ENCODE measurements at places on chromosomes 1 and 21. TPM values are rescaled to one million over a fixed set of nuclear protein-coding genes. Genes with fewer than 3 reads are reported as not detected.

DNA sequence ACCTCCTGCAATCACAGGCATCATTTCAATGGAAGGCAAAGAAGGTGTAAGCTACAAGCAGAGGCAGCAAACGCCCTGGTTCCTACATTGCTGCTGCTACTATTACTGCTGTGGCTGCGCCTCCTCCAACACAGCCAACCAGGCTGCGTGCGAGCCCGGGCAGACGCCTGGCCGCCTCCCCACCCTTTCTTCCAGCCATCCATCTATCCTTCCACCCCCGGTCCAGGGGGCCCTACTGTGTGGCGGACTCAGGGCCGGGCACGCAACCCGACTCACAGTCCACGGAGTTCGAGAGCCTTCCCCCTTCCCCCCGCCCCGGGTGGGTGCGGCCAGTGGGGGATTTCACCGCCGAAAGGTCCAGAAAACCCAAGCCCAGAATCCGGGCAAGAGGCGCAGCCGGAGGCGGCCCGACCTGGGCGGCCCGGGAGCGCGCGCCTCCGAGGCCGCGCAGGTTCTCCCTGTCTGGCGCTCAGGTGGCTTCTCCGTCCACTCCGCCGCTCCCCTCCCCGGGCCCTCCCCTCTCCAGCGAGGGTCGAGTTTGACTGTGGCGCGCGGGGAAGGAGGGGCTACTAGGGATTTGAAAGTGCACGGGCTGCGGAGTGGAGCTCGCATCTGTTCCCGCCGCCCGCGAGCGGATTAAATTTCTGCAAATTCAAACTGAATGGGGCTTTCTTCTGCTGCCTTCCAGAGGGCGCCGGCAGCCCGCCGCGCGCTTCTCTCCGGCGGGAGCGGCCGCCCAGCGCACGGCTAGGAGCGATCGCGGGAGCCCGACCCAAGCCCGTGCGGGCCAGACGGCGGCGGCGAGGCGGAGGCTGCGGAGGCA lies at the start of gene HUNK:
Gene HUNK (plus strand): TSS at position 569 of the 823 bp plus-strand sequence. CDS start 655 bp downstream, outside the sequence.
- no peak for DNase-seq

DNA sequence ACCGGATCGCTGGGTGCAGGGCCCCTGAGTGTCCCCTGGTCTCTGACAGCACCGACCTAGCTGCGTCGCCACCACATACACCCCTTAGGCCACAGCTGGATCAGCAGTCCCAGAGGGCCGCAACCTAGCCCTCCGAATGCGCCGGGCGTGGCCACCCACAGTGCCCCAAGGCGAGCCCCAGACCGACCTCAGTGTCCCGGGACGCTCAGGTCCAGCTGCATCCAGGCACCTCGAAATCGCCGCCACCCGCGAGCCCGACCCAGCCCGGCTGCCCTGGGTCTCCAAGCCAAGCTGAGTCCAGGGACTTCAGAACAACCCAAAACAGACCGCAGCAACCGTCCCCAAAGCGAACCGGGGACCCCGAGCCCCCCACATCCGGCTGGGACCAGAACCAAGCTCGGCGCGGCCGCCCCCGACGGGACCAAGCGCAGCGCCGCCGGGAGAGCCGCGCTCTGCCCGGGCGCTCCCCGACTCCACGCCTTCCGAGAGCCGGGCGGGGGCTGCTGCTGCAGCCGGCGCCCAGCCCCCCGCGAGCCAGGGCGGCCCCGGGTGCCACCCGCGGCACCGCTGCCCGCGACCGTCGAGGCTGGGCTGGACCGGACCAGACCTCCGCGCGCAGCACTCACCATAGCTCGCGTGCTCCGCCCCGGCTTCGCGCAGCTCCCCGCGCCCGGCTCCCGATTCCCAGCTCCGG lies 54.6 kb upstream of the ECE1 start:
- DNase-seq, result no peak

GRCh38 chr21:43367296-43367695 lies 59.6 kb downstream of the SIK1 start:
- DNase-seq, result no peak

GRCh38 chr1:205935869-205936268 lies 7.4 kb downstream of the SLC26A9 start:
- no peak for DNase-seq

DNA sequence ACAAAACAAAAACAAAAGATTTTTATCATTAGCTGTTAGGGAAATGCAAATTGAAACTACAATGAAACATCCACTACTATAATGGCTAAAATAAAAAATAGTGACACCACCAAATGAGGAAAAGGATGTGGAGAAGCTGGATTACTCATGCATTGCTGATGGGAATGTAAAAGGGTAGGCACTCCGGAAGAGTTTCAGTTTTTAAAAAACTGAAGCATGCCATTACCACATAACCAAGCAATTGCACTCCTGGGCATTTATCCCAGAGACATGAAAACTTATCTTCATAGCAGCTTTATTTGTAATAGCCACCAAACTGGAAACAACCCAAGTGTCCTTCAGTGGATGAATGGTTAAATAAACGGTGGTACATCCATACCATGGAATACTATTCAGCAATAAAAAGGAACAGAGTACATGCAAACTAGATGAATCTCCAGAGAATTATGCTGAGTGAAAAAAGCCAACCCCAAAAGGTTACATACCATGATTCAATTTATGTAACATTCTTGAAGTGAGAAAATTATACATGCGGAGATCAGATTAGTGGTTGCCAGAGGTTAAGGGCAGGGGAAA lies 14.5 kb upstream of the CFAP298 start:
- no peak for DNase-seq

- no peak for DNase-seq
Observed at GRCh38 chr1:219717536-219717935, 104.6 kb upstream of the ZC3H11B start.

IFNGR2 gene
- 50.2 TPM for total RNA-seq

DNA sequence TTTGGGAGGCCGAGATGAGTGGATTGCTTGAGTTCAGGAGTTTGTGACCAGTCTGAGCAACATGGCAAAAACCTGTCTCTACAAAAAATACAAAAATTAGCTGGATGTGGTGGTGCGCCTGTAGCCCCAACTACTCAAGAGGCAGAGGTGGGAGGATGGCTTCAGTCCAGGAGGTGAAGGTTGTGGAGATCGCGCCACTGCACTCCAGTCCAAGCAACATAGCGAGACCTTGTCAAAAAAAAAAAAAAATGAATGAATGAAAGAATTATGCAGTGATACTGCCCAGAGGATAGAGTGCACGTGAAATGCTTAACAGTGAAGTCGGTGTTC lies 429 bp upstream of the DPH2 start:
- no peak for DNase-seq

DNA sequence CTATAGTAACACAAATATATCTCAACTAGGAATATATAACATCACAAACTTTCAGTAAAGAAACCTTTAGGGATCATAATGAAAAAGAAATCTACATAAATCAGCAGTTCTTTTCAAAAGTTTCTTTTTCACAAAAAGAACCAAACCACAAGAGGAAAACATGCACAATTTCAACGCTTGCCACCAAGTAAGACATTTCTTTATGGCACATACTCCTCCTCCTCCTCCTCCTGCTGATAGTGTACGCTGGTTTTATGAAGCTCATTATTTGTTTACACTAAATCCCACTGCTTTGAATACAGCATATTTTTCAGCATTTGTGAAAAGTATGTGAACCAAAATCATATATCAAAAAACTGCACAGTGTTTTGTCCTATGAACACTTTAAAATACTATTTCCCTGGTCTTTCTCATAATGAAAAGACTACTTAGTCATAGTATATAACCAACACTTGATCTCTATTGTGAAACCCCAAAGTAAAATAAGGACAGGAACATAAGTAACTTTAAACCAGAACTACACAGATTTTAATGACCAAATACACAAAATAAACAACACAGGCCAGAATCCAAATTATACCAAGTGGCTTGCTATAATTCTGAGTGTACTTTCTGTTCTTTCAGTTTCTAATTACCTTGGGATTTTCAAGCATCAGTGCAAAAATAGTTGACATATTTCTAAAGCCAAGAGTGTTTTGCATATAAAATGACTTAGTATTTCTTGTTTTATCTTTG lies 184.2 kb downstream of the EIF4G3 start:
- DNase-seq, result no peak

DNA sequence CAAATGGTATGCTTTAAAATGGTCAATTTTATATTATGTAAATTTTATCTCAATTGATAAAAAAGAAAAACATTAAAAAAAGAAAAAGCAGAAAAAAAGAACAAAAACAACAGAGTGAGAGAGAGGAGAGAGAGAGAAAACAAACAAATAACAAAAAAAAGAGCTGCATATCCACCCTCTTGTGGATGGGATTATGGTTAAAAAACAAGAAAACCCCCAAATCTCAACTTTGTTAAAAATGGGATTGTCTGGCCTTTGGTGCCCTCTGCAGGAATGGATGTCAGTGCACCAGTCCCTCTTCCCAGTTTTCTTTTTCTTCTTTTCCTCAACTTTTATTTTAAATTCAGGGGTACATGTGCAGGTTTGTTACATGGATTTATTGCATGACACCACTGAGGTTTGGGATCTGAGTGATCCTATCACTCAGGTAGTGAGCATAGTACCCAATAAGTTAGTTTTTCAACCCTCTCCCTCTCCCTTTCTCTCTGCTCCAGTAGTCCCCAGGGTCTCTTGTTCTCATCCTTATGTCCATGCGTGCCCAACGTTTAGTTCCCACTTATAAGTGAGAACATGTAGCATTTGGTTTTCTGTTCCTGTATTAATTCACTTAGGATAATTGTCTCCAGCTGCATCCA lies 28.1 kb downstream of the RNF187 start:
- no peak for DNase-seq

DNA sequence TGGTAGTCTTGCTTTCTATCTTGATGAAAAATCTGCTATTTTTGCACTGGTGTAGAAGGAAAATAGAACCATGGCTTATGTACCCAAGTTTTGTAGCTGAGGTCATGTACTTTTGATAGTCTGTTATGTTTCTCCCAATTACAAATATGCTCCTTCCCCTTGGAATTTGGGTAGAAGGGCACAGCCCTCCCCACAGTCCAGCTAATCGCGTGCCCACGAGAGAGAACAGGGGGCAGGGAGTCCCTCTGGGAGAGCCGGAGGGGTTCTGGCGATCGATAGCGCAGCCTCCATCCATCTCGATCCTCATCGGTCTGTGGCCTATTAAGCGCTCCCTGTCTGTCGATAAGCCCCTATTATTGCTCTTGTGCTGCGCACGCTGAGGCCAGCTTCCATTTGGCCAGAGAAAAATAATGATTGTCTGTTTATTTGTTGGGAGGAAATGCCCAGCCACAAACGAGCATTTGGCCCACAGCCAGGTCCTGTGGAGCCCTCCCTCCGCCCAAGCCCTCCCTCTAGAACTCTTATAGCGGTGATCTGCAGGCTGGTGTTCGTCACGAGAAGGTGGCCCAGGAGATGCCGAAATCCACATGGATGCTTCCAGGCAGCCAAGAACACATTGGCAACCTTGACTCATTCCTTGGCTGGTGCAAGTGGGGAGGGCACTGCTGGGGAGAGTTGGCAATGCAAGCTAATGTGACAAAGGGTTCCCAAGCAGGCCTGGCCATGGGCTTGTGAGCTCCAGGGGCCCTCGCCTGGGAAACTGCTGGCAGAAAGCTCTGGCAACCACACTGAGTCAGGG lies 134.7 kb upstream of the TNR start:
- DNase-seq, result no peak

APCS gene
- not detected for total RNA-seq

- DNase-seq, result no peak
Observed at GRCh38 chr1:19400875-19401534, 84.3 kb downstream of the CAPZB start.

DNA sequence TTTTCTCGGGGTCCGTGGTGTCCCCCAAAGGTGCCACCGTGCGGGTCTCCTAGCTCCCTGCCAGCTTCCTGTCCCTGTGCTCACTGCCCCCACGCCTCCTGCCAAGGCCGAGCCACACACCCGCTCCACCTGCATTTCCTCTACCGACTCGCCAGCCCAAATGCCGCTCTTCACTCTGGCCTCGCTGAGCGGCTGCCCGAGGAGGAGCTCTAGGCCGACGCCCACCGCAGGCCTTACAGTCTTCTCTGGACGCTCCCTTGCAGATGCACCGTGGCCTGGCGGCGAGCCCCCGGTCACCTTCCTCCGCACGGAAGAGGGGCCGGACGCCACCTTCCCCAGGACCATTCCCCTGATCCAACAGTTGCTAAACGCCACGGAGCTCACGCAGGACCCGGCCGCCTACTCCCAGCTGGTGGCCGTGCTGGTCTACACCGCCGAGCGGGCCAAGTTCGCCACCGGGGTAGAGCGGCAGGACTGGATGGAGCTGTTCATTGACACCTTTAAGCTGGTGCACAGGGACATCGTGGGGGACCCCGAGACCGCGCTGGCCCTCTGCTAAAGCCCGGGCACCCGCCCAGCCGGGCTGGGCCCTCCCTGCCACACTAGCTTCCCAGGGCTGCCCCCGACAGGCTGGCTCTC lies 26.3 kb downstream of the FTCD start:
- DNase-seq, result peak; percentile 80

LSS gene
- 65.0 TPM for total RNA-seq

TSPAN1 gene
- total RNA-seq, result 1.3 TPM

DNA sequence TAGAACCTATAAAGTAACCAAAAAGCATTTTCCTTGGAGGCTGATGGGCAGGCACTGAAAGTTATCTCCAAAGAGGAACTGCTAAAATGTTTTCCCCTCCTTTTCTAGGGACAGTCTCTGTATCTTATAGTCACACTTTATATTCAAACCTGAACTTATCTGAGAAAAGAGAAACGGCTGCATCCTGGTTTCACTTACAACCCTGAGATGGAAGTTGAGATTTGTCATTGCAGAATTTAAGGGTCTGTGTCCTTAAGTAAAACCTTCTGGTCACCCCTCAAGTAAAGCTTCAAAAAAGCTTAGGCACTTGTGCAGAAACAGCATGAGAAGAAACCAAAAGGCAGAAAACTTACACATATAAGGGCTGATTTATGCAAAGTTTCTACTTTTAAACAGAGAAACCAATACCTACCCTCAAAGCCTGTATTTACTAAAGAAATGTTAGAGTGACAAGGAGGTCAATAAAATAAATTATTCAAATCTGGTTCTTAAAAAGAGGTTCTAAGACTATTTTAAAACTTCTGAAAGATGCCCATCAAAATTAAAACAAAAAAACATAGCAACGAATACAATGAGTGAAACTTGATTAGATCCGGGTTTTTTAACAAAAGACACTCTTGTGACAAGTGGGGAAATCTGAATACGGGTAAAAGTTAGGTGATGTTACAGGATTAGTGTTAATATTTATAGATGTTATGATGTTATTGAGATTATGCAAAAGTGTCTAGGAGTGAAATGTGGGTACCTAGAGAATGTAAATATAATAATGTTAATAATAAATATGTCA lies 9.9 kb downstream of the CD58 start:
- no peak for DNase-seq

GRCh38 chr1:88022516-88022915 lies 661.6 kb upstream of the PKN2 start:
- DNase-seq, result no peak

GRCh38 chr1:30322859-30323257 lies 400.5 kb downstream of the MATN1 start:
- DNase-seq, result peak; percentile 63

DNA sequence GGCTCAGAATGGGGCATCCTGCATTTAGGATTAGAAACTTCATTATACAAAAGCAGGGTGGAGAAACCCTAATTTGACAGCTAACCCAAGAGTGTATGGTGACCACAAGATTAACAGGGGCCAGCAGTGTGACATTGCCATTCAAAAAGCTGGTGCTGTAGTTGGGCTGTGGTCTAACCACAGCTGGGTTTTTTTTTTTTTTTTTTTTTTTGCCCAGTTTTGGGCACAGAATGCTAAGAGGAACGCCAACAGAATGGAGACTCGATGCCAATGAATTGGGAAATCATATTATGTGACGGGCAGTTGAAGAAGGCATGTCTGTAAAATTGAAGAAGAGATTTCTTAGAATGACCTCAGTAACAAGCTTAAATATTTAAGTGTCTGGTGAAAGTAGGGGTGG lies 58.4 kb downstream of the NFIA start:
- DNase-seq, result no peak

LCE3A gene
- total RNA-seq, result not detected

RGS18 gene
- 3.8 TPM for total RNA-seq

GRIK1 gene
- total RNA-seq, result 0.19 TPM
